Endothelial cell of umbilical vein (primary cell): ENCODE measurements at places on chromosomes 7 and 10. TPM values are rescaled to one million over a fixed set of nuclear protein-coding genes. Genes with fewer than 3 reads are reported as not detected.

Gene TMEM229A
- not detected in 2 replicates for total RNA-seq

Gene RADIL
- 1.0 and 2.5 TPM in 2 replicates for total RNA-seq

Gene NUPR2
- not detected in 2 replicates for total RNA-seq

Gene NEUROD6
- not detected in 2 replicates for total RNA-seq

- no peak overlapping the region for H3K27ac ChIP-seq
- no peaks in the 10 kb centered on the region for H3K27me3 ChIP-seq
- H3K4me1 ChIP-seq, result no peaks in the 10 kb centered on the region
- no peak overlapping the region for H3K4me3 ChIP-seq
Measured at GRCh38 chr7:98555403-98555802, 61.7 kb upstream of the NPTX2 start.

DNA sequence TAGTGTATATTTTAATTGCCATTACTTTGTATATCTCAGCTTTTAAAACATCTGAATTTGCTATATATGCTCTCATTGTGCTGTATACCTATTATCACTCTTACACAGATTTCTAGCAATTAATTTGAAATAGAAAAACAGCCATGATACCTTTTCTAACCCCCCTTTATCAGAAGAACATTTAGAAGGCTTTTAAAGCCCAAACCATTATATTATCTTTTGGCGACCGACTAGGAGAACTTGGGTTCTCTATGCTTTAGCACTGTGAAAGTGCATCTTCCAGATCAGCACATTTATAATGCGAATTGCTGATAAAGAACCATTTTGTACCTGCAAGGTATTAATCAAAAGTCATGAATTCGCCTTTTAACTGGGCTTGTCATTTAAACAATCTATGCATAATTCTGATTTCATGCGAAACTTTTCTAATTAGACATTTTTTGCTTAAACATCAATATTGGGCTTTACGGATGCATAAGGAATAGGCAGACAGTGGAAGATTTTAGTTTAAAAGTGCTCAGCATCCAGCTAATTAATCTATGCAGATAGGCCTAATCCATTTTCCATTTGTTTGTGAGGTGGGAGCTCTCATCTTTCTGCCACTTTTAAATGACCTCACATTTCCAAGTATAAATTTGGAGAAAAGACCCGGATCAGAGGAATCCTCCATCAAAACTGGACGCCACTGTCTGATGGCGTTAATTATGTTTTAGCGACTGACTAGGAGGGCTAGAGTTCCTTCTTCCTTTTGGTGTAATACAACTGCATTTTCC lies 1.2 kb upstream of the MLLT10 start:
- DNase-seq, result peak; percentile 26
- H3K4me1 ChIP-seq, result peaks cover 25% of the 10 kb centered on the region
- no peaks in the 10 kb centered on the region for H3K27me3 ChIP-seq
- H3K27ac ChIP-seq, result peak overlapping the region; percentile 60
- H3K36me3 ChIP-seq, result no peaks in the 10 kb centered on the region

DNA sequence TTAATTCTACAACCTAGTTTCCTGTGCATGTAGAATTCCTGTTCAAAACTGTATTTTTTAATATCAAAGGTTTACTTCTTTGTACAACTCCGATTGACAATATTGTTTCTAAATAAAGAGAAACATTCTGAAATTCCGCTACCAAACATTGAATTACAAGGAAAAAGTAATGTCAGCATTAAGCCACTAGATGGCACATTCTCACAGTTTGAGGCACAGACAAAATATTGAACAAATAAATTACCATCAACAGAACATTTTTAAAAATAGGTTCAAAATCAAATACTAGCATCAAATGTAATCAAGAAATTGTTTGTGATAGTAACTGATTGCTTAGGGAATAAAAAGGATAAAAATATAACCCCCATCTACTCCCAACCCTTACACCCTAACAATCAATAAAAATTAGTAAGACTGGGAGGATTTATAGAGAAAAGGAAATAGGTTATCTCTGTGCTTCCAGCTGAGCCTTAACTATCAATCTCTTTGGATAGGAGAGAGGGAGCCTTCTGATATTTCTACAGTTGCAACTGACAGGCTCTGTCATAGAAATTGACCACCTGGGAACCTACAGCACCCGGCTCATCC lies 86.6 kb upstream of the C7orf33 start:
- peak; percentile 41 for DNase-seq
- H3K4me3 ChIP-seq, result no peak overlapping the region
- H3K27ac ChIP-seq, result no peak overlapping the region
- no peaks in the 10 kb centered on the region for H3K36me3 ChIP-seq

GRCh38 chr10:102738692-102739121 lies 5.0 kb upstream of the WBP1L start:
- H3K4me3 ChIP-seq, result no peak overlapping the region
- peaks cover 6% of the 10 kb centered on the region for H3K4me1 ChIP-seq
- no peak overlapping the region for H3K27ac ChIP-seq
- peaks cover 2% of the 10 kb centered on the region for H3K36me3 ChIP-seq

DNA sequence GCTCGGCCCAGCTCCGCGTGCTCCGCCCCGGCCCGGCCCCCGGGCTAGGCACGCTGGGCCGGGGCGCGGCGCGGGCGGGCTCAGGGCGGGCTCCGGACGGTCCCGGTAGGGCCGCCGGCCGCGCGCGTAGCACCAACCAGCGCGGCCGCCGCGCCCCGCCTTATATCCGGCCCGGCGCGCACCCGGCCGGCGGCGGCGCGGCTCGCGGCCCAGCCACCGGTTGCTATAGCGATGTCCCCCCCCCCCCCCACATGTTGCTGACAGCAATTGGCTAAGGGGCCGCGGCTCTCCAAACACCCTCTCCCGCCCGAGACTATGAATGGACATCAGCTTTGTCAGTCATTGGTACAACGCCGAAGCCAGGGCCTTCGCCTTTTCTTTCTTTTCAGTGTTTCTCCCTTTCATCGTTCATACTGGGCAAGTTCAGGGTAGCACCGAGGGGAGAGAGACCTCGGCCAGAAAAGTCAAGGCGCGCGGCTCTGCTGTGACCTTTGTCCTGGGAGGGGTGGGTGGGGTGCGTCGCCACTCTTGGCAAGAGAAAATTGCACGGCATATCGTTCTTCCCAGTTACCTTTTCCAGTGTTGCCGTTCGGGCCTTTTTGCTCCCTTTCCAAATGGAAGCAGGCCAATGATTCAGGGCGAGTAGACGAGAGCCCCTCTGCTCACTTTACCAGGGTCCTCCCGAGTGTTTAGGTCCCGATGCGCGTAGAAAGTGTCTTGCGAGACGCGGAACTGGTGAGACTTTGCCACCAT lies 354.2 kb downstream of the DNAJB6 start:
- no peak overlapping the region for H3K4me3 ChIP-seq
- H3K27ac ChIP-seq, result no peak overlapping the region
- peak; percentile 18 for DNase-seq
- no peaks in the 10 kb centered on the region for H3K36me3 ChIP-seq
- peaks cover 56% of the 10 kb centered on the region for H3K27me3 ChIP-seq

- H3K36me3 ChIP-seq, result no peaks in the 10 kb centered on the region
- H3K27ac ChIP-seq, result no peak overlapping the region
- H3K27me3 ChIP-seq, result no peaks in the 10 kb centered on the region
Measured at GRCh38 chr7:137741443-137741842, 105.3 kb downstream of the DGKI start.

- no peak for DNase-seq
- H3K4me1 ChIP-seq, result peaks cover 4% of the 10 kb centered on the region
- H3K36me3 ChIP-seq, result no peaks in the 10 kb centered on the region
- H3K27ac ChIP-seq, result no peak overlapping the region
- peaks cover 2% of the 10 kb centered on the region for H3K27me3 ChIP-seq
- no peak overlapping the region for H3K4me3 ChIP-seq
Measured at GRCh38 chr7:142481548-142481947, 223.7 kb upstream of the PRSS58 start.

DNA sequence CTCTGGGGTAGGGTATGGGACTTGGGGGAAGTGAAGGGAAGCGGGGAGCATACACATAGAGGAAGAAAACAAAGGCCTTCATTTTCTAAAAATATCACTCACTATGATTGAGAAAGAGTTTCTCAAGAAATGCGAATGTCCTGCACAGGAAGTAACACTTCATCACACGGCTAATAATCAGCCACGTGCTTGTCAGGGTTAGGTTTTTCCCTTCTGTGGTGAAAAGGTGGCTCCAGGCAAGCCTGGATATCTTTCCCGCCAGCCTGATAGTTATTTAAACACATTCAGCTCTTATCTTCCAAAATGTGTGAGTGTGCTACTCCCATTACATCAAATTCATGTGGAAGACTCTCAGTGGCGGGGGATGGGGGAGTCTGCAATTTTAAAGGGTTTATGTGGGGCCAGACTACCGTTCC lies 166.4 kb upstream of the ADO start:
- no peak for DNase-seq
- peaks cover 5% of the 10 kb centered on the region for H3K4me1 ChIP-seq

DNA sequence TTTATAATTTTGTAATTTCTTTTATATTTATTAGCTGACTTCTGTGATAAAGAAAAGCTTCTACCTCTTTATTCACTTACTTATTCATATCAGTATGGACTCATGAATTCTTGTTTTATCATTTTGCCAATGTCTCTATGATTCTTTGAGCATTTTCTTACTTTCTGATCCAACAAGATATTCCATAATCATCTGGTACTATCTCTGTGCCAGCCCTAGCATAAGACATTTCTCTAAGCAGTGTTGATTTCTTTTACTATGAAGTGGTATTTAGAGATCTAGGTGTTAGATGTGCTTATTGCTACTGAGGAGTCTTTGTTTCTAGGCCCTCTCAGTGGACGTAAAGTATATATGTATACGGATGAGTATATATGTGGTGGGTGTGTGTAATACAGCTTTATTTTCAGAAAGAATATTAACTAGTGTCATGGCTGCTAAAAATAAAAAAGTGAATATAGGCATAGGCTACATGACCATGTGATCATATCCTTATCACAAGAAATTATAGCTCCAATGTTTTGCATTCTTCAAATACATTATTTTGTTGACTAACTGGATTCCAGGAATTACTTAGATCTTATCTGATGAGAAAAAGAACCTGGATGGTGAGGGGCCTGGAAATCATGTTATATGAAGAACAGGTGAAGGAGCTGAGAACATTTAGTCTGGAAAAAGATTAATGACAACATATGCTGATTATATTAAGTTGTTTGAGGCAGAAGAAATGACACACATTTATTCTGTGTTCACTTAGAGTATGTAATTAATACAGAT lies 13.1 kb downstream of the PHTF2 start:
- no peak overlapping the region for H3K4me3 ChIP-seq
- H3K4me1 ChIP-seq, result peaks cover 9% of the 10 kb centered on the region
- no peaks in the 10 kb centered on the region for H3K36me3 ChIP-seq
- H3K27me3 ChIP-seq, result no peaks in the 10 kb centered on the region

- H3K4me1 ChIP-seq, result peaks cover 10% of the 10 kb centered on the region
- no peak overlapping the region for H3K4me3 ChIP-seq
- no peak for DNase-seq
- H3K27ac ChIP-seq, result no peak overlapping the region
- peaks cover 4% of the 10 kb centered on the region for H3K36me3 ChIP-seq
Measured at GRCh38 chr7:767941-768731, 41.1 kb upstream of the PRKAR1B start.

DNA sequence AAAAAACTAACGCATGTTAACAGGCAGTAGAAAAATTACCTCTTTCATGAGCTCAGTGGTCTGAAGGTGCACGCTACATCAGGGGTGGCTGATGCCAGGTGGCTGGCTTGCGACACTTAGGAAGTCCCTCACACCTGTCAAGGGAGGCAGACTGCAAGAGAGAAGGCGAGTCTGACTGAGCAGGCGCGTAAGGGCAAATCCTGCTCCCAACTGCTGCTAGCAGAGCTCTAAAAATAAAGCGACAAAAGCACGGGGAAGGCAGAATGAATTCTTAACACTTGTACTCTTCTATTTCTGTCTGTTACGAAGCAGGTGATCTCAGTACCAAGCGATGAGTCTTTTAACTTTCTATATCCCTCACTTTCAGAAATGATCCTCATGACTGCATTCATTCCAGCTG lies 33.1 kb downstream of the CACNA2D1 start:
- no peaks in the 10 kb centered on the region for H3K36me3 ChIP-seq
- H3K27ac ChIP-seq, result no peak overlapping the region
- H3K4me1 ChIP-seq, result no peaks in the 10 kb centered on the region
- no peaks in the 10 kb centered on the region for H3K27me3 ChIP-seq
- no peak for DNase-seq

- H3K27me3 ChIP-seq, result no peaks in the 10 kb centered on the region
- peaks cover 21% of the 10 kb centered on the region for H3K4me1 ChIP-seq
- H3K36me3 ChIP-seq, result no peaks in the 10 kb centered on the region
Measured at GRCh38 chr10:110324201-110324804, 19.6 kb upstream of the SMNDC1 start.

DNA sequence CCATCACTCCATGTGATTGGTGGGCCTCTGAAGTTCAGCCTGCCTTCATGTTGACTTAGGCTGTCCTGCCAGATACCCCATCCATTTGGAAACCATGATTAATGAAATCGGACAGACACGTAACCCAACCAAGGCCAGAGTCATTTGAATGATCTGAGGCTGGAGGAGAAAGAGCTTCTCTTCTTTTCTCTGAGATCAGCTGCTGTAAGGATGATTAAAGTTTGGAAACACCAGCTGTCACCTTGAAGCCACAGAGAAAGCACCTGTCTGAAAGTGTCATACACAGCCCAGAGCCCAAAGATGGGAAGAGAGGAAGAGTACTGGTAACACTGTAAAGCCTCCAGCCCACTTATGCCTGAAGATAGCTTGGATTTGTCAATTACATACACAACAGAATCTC lies 22.9 kb downstream of the NEBL start:
- DNase-seq, result no peak
- H3K4me3 ChIP-seq, result no peak overlapping the region
- no peaks in the 10 kb centered on the region for H3K27me3 ChIP-seq
- H3K27ac ChIP-seq, result no peak overlapping the region

DNA sequence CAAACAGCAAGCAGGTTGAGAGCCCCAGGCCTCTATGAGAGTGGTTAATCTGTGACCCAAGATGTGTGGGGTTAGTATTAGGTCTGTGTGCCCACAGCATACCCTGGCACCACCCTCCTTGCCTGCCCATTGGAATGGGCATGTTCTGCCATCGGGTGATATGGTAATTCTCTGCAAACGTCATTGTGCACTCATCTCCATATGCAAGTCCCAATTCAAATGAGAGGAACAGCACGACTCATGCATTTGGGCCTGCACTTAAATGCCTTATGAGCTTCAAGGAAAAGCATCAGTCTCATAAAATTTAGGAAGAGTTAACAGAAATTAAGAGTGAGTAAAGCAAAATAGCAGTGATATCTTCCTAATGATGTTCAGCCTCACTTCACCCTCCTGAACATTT lies 133.9 kb upstream of the FGFR2 start:
- no peak for DNase-seq
- peaks cover 15% of the 10 kb centered on the region for H3K4me1 ChIP-seq
- H3K27me3 ChIP-seq, result no peaks in the 10 kb centered on the region
- no peak overlapping the region for H3K27ac ChIP-seq
- no peaks in the 10 kb centered on the region for H3K36me3 ChIP-seq

DNA sequence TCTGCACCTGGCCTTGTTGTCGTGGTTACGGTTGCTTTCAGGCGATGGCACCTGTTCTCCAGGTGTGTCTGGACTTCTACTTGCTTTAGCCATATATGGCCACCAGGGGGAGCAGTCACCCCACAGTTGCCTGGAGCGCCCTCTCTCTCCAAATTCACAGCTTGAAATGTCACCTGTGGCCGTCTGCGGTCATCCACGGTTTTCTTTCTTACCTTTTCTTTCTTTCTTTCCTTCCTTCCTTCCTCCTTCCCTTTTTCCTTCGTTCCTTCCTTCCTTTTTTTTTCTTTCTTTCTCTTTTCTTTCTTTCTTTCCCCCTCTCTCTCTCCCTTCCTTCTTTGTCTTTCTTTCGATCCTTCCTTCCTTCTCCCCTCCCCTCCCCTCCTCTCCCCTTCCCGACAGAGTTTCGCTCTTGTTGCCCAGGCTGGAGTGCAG lies 150.5 kb upstream of the VKORC1L1 start:
- no peak overlapping the region for H3K4me3 ChIP-seq
- no peak overlapping the region for H3K27ac ChIP-seq
- no peaks in the 10 kb centered on the region for H3K27me3 ChIP-seq
- DNase-seq, result peak; percentile 28
- H3K36me3 ChIP-seq, result no peaks in the 10 kb centered on the region
- peaks cover 6% of the 10 kb centered on the region for H3K4me1 ChIP-seq

GRCh38 chr10:127044186-127044585 lies 139.0 kb downstream of the DOCK1 start:
- no peaks in the 10 kb centered on the region for H3K36me3 ChIP-seq
- DNase-seq, result no peak
